ENCODE measurements at places on chromosomes 3 and 15. TPM values are rescaled to one million over a fixed set of nuclear protein-coding genes. Genes with fewer than 3 reads are reported as not detected.

The SCG5 gene
- polyA plus RNA-seq = 7.0 TPM

The PPP1R14D gene
- polyA plus RNA-seq = not detected

The GALNT15 gene
- 1.3 TPM for polyA plus RNA-seq

The SLC6A1 gene
- polyA plus RNA-seq = 2.1 TPM

The CACNA1D gene
- polyA plus RNA-seq = 1.0 TPM

The SYNPR gene
- polyA plus RNA-seq = not detected

The CCR3 gene
- polyA plus RNA-seq = not detected

The GPX1 gene
- 146 TPM for polyA plus RNA-seq

The KBTBD13 gene
- polyA plus RNA-seq = 1.7 TPM

The ROPN1 gene
- not detected for polyA plus RNA-seq

The ANKUB1 gene
- polyA plus RNA-seq = not detected

The TARS3 gene
- 19.9 TPM for polyA plus RNA-seq

The UPK1B gene
- not detected for polyA plus RNA-seq

The PLSCR4 gene
- polyA plus RNA-seq = 10.2 TPM

The SEMA6D gene
- 56.4 TPM for polyA plus RNA-seq

The FRMD4B gene
- 16.1 TPM for polyA plus RNA-seq

The PXYLP1 gene
- polyA plus RNA-seq = 16.7 TPM

The MKRN3 gene
- polyA plus RNA-seq = 2.4 TPM

The NPRL2 gene
- polyA plus RNA-seq = 17.6 TPM

All from hindlimb muscle (tissue), 1 donor.